Activated CD4-positive, alpha-beta memory T cell treated with anti-CD3 and anti-CD28 coated beads for 36 hours (primary cell): ENCODE measurements at places on chromosomes 5 and 9. TPM values are rescaled to one million over a fixed set of nuclear protein-coding genes. Genes with fewer than 3 reads are reported as not detected.

GRCh38 chr5:179620293-179620692 lies 3.2 kb downstream of the HNRNPH1 start:
- DNase-seq, result no peak

DNA sequence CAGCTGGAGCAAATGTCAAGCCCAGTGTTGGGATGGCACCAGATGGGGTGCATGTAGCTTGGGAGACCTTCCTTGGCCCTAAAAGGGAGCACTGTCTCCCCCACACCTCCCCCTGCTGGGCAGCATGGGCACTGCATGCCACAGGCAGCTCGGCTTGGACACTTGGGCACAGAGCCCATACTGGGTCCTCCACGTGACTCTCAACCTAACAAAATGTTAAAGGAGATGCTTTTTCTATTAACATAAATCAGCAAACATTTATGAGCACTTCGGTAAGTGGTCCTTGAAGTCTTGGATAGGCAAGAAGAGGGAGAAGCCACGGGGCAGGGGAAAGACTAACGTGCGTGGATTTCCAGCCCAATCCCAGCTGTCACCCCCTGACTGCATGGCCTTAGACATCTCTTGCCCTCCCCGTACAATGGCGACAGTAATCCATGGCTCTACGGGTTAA lies 23.9 kb upstream of the MAPK9 start:
- DNase-seq, result peak; percentile 82

The NFIB gene
- total RNA-seq, result not detected

DNA sequence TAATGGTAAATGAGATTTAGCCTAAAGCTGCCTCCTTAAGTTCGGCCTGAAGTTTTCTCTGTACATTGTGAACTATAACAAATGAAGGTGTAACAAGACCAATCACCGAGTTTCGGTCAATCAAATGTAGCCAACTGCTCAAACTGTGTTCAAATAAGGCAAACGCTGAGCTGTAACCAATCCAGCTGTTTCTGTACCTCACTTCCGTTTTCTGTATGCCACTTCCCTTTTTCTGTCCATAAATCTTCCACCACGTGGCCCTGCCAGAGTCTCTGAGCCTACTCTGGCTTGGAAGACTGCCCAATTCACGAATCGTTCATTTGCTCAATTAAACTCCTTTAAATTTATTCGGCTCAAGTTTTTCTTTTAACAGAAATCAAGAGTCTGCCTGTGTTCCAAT lies 193.5 kb upstream of the KLF9 start:
- no peak for DNase-seq

DNA sequence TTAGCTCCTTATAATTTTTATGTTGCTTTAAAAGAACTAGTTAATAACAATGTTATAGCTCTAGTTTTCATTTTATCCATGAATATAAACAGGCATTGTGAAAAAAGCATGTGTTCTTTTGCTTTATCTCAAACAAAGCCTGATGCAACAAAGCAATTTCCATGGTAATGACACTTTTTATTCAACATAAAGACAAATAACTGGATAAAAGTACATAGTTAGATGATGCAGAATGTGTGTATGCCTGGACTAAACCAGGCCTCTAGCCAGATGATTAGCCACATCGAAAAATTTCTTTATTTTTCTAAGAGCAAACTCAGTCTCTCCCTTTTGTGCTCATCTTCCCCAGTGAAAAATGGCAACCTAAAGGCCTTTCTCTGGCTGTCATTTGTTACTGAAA lies 125.6 kb upstream of the TARS1 start:
- DNase-seq, result no peak

GRCh38 chr5:34625246-34625645 lies 30.9 kb upstream of the RAI14 start:
- no peak for DNase-seq

DNA sequence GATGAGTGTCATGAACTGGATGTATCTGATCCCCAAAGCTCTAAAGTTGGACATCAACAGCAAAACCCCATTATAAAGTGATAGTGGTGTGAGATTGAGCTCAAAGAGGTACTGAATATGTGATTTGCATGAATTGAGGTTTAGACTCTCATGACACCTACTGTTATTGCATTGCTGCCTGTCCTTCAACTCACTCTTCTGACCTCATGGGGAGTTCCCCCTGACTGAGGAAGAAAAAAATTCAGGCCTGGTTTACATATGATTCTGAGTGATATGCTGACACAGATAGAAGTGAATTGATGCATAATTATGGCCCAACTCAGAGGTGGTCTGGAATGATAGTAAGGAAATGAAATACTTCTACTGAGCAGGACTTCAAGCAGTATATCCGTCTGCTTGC lies 76.2 kb upstream of the CHD1 start:
- DNase-seq, result peak; percentile 35

- no peak for DNase-seq
These were observed 8.1 kb upstream of the NUP214 start for GRCh38 chr9:131117121-131117761.

The TRIO gene
- 6.6 TPM for total RNA-seq

- no peak for DNase-seq
These were observed 156.0 kb downstream of the ZNF462 start for GRCh38 chr9:107018861-107019545.

GRCh38 chr5:77418601-77419581 lies 73.2 kb downstream of the WDR41 start:
- DNase-seq, result no peak

DNA sequence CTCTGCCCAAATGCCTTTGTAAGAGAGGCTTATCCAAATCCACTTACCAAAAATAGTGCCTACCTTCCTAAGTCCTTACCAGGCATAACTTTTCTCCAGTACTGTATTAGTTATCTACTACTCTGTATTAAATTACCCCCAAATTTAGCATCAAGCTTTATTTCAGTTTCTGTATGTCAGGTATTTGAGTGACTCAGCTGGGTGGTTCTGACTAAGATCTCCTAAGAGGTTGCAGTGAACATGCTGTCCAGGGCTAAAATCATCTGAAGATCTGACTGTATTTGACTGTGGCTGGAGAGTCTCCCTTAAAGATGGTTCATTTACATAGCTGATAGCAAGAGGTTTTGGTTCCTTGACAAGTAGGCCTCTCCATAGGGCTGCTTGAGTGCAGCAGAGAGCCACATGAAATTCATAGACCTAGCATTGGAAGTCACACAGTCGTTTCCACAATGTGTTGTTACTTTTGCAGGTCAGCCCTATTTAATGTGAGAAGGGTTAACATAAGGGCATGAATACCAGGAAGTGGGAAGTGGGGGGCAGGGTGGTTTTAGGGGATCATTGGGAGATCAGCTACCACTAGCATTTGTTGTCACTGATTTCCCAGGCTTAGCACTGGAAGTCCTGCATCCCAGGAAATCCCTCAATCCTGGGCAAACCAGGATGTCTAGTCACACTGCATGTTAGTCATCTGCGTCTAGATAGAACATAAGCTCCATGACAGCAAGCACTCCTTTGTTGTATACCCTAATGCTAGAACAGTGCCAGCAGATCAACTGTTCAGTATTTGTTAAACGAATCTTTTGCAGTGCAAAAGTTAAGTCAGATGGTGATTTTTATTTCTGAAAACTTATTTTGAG lies 2.0 kb upstream of the ZNF622 start:
- DNase-seq, result peak; percentile 24

- DNase-seq, result no peak
These were observed 40.0 kb upstream of the SLC44A1 start for GRCh38 chr9:105204416-105204815.

DNA sequence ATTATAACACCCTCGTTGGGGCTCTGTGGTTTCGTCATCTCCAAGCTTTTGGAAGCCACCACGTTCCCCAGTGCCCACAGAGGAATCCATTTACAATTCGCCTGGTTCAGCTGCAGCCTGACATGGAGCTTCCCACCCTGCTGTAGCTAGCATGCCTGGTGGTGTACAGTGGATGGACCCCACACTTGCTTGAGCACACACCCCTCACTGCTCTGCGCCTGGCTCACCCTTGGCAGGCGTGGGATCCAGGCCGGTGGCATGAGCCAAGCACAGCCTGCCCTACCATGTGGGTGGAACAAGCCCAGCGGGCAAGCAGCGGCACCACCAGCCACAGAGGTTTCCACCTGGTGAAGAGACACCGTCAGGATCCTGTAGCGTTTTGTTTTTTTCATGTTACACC lies 1045.7 kb upstream of the CDH9 start:
- no peak for DNase-seq

- no peak for DNase-seq
These were observed 234.1 kb downstream of the LRRC70 start for GRCh38 chr5:62812621-62813255.

GRCh38 chr9:114396558-114397218 lies 8.9 kb upstream of the AKNA start:
- DNase-seq, result no peak

- DNase-seq, result no peak
These were observed 2.6 kb upstream of the ANKRD18A start for GRCh38 chr9:38622951-38623350.

The DTWD2 gene
- total RNA-seq, result 2.3 TPM

The C5orf58 gene
- not detected for total RNA-seq

- DNase-seq, result no peak
These were observed 493.2 kb upstream of the KLF4 start for GRCh38 chr9:107982745-107983144.

- no peak for DNase-seq
These were observed 64.2 kb downstream of the CFAP77 start for GRCh38 chr9:132474253-132474652.

DNA sequence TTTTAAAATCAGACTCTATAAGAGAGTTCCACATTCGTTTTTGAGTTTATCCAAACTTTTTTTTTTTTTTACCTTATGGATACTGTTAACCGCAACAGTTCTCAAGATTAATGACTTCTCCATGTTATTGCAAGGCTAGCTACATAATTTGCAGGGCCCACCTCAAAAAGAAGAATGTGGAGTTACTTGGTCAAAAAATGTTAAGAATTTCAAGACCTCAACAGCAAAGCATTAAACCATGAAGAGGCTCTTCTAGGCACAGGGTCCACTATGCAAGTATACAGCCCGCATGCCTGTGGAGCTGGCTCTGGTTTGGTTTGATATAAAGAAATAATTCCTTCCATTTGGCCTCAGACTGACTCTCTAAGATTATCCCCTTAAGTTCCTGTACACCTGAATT lies 133.3 kb upstream of the TLX3 start:
- no peak for DNase-seq

The GPRIN1 gene
- total RNA-seq, result 4.5 TPM

- no peak for DNase-seq
These were observed 281.9 kb downstream of the DRD1 start for GRCh38 chr5:175162036-175162435.

The POLR3G gene
- total RNA-seq, result 9.7 TPM

- no peak for DNase-seq
These were observed 180.8 kb upstream of the GAS1 start for GRCh38 chr9:87127978-87128614.

The SLC46A2 gene
- total RNA-seq, result not detected

DNA sequence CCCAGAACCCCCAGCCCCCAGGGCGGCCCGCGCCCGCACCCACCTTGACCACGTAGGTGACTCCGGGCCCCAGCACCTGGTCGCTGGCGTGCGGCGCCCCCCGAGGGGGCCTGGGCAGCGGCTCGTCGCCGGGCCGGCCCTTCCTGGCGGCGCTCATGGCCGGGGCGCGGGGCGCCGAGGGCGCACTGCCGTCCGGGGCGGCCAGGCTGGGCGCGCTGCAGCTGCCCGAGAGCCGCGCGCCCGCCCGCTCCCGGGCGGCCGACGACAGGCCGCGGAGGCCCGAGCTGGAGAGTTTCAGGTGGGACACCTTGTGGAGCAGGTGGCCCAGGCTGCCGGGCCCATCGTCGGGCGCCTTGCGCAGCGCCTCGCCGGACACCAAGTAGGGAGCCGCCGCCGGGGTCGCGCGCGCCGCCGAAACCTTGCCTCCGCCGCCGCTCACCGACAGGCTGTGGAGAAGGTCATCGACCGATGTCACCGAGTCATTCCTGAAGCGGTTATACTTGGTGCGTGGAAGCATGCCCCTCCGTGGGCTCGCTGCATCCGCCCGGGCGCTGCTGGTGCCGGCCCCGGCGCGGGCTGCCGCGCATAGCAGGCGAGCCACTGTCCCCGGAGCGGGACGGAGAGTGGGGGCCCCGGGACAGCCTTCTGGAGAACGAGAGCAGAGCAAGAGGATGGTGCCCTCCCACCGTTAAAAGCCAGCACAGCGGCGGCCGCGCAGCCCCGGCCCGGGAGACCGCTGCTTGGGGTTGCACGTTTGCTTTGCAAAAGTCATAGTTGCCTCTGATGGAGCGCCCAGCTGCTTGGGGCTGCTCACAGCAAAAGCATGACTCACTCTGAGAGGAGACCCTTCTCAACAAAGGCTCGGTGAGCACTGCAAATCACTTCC lies at the start of gene SHC3:
Gene SHC3 (minus strand): TSS at position 875 of the 886 bp plus-strand sequence. CDS start 358 bp downstream, at position 517.
- DNase-seq, result no peak

DNA sequence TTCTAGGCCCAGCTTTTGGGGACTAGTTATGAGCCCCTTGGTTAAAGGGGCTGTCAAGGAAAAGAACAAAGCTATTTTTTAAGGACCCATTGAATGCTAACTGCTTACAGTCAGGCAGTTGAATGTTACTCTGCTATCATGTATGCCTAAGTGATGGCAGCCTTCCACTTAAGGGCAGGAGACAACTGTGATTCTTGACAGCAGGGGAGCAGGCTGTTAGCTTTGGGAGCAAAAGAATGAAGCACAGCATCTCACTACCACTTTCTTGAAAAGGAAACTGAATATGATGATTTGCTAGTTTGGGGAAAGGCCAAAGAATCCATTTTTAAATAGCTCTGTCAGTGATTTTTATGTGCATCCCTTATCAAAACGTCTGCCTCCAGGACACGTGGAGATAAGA lies 221.6 kb downstream of the SH3GL2 start:
- DNase-seq, result no peak

GRCh38 chr5:180140571-180140970 lies 68.4 kb downstream of the RASGEF1C start:
- DNase-seq, result no peak

The UNC5A gene
- total RNA-seq, result not detected

DNA sequence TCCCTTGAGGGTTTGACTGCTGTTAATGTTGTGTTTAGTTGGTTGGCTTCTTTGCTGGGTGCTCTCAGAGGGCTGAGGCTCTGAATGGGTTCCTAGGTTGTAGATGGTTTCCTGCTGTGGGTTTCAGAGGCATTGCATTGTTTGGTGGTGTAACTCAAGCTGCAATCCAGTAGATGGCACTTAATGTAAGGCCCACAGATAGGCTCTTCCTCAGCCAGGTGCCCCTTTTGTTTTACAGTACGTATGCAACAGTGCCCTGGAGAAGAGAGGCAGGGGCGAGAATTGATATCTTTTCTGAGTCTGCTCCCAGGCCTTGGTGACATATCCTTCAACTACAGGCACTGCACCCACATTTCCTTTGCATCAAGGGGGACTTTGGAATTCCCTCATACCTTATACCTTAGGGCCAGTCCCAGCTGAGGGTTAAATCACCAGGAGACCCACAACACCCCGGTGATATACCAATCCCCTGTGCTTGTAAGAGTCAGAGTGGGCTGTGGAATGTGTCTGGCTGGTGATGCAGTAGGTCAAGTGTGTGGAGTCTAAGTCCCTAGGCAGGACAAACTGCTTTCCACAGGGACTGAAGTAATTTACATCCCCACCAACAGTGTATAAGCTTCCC lies 7.0 kb upstream of the UGT3A2 start:
- no peak for DNase-seq
